ENCODE measurements at places on chromosomes 3 and 15.

GRCh38 chr15:40283615-40284300 lies 894 bp upstream of the ANKRD63 start:
- H3K4me3 ChIP-seq = peak overlapping the region; percentile 62
- peaks cover 20% of the 10 kb centered on the region for H3K27me3 ChIP-seq
- peaks cover 8% of the 10 kb centered on the region for H3K36me3 ChIP-seq
- DNase-seq = no peak

DNA sequence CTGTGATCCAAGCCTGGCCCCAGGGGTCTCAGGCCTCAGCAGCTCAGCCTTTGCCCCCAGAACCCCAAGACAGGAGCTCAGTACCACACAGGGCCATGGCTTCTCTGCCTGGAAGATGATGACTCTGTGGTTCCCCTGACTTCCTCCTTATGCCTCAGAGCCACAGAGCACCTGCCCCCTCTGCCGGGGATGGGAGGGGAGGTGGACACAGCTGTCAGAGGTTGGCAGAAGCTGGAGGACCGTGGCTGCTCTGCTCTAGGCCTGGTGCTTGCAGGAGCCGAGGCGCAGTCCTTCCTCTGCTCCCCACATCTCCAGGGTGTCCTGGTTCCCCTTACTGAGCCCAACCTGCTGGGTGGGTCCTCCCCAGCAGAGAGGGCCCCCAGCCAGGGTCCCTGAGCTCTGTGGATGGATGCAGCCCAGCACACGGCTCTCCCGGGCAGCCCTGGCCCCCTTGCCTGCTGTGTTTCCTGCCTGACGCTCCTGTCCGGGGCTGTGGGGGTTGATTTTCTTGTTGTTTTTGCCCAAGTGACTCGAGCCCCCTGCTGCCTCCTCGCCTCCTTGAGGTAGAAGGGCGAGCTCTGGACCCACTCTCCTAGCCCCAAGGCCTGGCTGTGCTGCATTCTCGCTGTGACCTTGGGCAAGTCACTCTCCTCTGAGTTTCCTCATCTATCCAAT lies 36.6 kb downstream of the PSTPIP1 start:
- H3K4me1 ChIP-seq = no peaks in the 10 kb centered on the region
- H3K4me3 ChIP-seq = no peak overlapping the region
- H3K36me3 ChIP-seq = peaks cover 78% of the 10 kb centered on the region
- H3K27ac ChIP-seq = peak overlapping the region; percentile 16
- DNase-seq = no peak
- H3K27me3 ChIP-seq = no peaks in the 10 kb centered on the region

DNA sequence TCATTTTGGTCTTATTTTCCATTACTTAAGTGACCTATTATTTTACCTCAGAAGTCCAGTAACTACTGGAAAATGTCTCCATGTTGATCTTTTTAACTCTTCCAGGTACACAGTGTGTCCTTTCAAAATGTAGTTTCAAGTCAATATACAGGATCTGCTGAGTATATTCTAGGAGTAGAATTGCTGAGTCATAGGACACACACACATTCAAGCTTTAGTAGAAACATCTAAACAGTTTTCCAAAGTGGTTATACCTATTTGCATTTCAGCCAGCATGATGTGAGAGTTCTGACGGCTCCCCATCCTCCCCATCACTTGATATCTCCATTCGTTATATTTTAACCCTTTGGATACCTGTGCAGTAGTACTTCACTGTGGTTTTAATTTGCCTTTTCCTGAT lies 271.9 kb downstream of the MCTP2 start:
- H3K36me3 ChIP-seq = no peaks in the 10 kb centered on the region
- no peak for DNase-seq
- H3K4me3 ChIP-seq = no peak overlapping the region
- no peak overlapping the region for H3K27ac ChIP-seq
- H3K4me1 ChIP-seq = no peaks in the 10 kb centered on the region
- H3K27me3 ChIP-seq = no peaks in the 10 kb centered on the region

DNA sequence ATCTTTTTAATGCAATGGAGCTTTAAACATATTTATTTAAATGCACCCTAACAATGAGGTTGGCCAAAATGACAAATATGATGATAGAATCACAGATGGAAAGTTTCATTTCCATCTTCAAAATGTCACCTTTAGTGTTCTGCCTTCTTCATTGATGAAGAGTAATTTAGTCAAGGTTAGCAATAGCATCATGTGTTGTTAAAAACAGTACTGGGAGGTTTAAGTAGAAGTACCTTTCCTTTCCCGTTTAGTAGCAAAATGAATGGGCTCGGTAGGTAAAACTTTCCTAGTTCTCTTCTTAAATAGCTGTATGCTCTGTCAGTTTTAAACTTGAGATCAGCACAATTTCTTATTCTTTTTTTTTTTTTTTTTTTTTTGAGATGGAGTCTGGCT lies 35.1 kb downstream of the EIF2AK4 start:
- H3K27ac ChIP-seq = no peak overlapping the region
- DNase-seq = no peak
- no peaks in the 10 kb centered on the region for H3K4me1 ChIP-seq
- H3K4me3 ChIP-seq = no peak overlapping the region
